Activated T-helper 2 cell treated with anti-CD3 and anti-CD28 coated beads, Interferon-gamma antibody, Interleukin-2, Interleukin-4, amounts not matched to agents 10 μg/mL and 5 μg/mL and 100 μg/mL, durations not matched to agents 14 hours and 24 hours and 36 hours (primary cell): ENCODE measurements at places on chromosomes 6 and 20. TPM values are rescaled to one million over a fixed set of nuclear protein-coding genes. Genes with fewer than 3 reads are reported as not detected.

GRCh38 chr6:15658181-15658744 is 4.6 kb downstream of the DTNBP1 start:
- H3K27ac ChIP-seq, result no peak overlapping the region
- no peak overlapping the region for H3K4me3 ChIP-seq
- no peak for DNase-seq
- H3K4me1 ChIP-seq, result peaks cover 33% of the 10 kb centered on the region
- H3K27me3 ChIP-seq, result no peaks in the 10 kb centered on the region

The GRIK2 gene
- not detected in 2 replicates for total RNA-seq

The MCHR2 gene
- not detected in 2 replicates for total RNA-seq

DNA sequence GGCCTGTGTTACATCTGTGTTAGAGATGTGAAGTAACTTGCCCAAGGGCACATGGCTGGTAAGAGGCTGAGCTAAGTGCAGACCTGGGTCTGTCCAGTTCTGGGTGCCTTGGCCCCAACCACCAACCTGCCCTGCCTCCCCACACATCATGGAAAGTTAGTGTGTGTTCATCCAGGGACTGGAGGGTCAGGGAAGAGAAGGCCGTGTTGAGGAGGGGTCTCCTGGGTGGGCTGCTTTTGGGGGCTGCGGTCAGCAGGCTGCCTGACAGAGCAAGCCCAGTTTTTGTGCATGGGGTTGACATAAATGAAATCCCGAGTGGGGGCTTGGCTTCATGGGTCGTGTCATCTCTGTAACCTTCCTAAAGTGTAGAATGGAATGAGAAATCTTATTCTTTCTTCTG is 10.9 kb downstream of the PYGB start:
- H3K4me1 ChIP-seq, result peaks cover 8% of the 10 kb centered on the region
- H3K36me3 ChIP-seq, result peaks cover 46% of the 10 kb centered on the region
- H3K27me3 ChIP-seq, result no peaks in the 10 kb centered on the region
- no peak for DNase-seq
- no peak overlapping the region for H3K27ac ChIP-seq

The TRIM40 gene
- not detected in 2 replicates for total RNA-seq

DNA sequence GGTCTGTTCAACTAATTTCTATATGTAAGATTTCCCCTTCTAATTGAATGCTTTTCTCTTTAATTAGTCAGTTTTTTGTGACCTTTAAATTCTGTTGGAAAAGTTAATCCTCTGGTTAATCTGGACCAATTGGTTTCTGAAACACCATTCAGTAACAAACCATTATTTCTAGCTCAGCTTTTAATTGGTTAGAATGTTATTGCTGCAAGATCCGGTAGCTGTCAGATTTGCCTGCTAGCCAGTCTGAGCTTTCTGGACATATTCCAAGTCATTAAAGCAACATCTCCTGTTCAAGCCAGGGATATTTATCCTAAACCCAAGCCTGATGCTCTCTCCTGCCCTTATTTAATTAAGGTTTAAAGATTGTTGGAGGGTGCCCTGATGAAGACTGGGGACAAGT is 55.1 kb upstream of the FBXL4 start:
- H3K27me3 ChIP-seq, result peaks cover 2% of the 10 kb centered on the region
- H3K4me3 ChIP-seq, result no peak overlapping the region
- DNase-seq, result no peak
- H3K27ac ChIP-seq, result no peak overlapping the region
- no peaks in the 10 kb centered on the region for H3K36me3 ChIP-seq
- no peaks in the 10 kb centered on the region for H3K4me1 ChIP-seq

GRCh38 chr20:59030911-59031563 is 1.1 kb downstream of the ATP5F1E start:
- H3K4me3 ChIP-seq, result peak overlapping the region; percentile 93
- peaks cover 60% of the 10 kb centered on the region for H3K4me1 ChIP-seq
- H3K36me3 ChIP-seq, result peaks cover 86% of the 10 kb centered on the region
- no peak for DNase-seq
- no peaks in the 10 kb centered on the region for H3K27me3 ChIP-seq

- H3K27me3 ChIP-seq, result no peaks in the 10 kb centered on the region
- DNase-seq, result no peak
- no peaks in the 10 kb centered on the region for H3K36me3 ChIP-seq
- H3K27ac ChIP-seq, result no peak overlapping the region
- H3K4me3 ChIP-seq, result no peak overlapping the region
These were observed 88.9 kb downstream of the SLC16A10 start for GRCh38 chr6:111176038-111176759.

GRCh38 chr6:135362124-135362523 is 135.4 kb downstream of the AHI1 start:
- no peak overlapping the region for H3K27ac ChIP-seq
- H3K27me3 ChIP-seq, result no peaks in the 10 kb centered on the region
- H3K4me3 ChIP-seq, result no peak overlapping the region
- H3K36me3 ChIP-seq, result peaks cover 55% of the 10 kb centered on the region
- H3K4me1 ChIP-seq, result peaks cover 21% of the 10 kb centered on the region

The OR2H1 gene
- total RNA-seq, result not detected in 2 replicates

The INSM1 gene
- total RNA-seq, result 31.5 and 32.1 TPM in 2 replicates

The RALGAPB gene
- total RNA-seq, result 30.0 and 33.1 TPM in 2 replicates

DNA sequence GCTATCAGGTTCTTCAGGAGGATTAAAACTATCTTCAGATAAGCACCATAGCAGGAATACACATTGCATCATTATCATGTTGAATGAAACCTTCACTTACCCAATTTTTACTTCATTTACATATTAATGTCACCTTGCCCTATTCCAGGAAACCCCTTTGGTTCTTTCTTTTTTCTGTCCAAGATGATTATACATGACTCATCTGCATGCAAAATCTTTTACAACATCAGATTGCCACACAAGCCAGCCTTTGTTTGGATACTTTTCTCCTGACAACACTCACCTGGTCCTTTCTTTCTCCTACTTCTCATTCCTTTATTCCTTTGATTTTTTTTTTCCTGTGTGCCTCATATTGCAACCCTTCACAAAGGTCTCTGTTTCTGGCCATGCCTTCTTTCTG is 200.5 kb upstream of the POU3F2 start:
- no peak overlapping the region for H3K4me3 ChIP-seq
- DNase-seq, result no peak
- no peak overlapping the region for H3K27ac ChIP-seq
- H3K27me3 ChIP-seq, result no peaks in the 10 kb centered on the region
- H3K36me3 ChIP-seq, result no peaks in the 10 kb centered on the region
- no peaks in the 10 kb centered on the region for H3K4me1 ChIP-seq

DNA sequence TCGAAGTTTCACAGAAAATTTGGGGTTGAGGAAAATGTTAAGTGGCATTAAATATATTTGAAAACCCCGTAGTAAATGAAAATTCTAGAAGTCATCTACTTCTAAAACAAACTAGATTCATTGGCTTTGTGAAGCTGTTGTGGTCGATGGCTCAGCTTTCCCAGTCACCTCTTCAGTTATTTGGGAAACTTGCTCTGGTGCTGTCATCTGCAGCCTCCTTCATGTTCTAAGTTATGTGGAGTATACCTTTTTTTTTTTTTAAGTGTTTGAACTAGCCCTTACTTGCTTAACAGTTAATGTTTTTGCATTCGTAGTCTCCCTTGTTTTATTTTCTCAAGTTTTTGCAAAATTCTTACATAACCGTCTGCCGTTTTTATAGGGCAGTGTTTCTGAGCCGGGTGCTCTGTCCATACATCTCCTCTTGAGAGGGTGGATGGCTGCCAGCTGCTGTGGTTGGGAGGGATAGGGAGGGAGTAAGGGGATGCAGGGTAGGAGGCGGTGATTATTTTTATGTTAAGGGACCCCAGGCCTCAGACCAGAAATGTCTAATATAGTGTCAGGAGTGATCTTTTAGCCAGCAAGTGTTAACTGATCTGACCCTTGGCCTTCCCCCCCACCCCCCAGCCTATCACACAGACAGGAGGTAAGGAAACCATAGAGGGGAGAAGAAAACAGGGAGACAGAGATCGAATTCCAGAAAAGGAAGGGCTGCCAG is 7.1 kb downstream of the RREB1 start:
- H3K4me3 ChIP-seq, result no peak overlapping the region
- peaks cover 63% of the 10 kb centered on the region for H3K4me1 ChIP-seq
- peaks cover 28% of the 10 kb centered on the region for H3K36me3 ChIP-seq
- no peaks in the 10 kb centered on the region for H3K27me3 ChIP-seq
- H3K27ac ChIP-seq, result no peak overlapping the region
- DNase-seq, result no peak

- H3K4me1 ChIP-seq, result peaks cover 44% of the 10 kb centered on the region
- no peak overlapping the region for H3K4me3 ChIP-seq
- H3K27ac ChIP-seq, result no peak overlapping the region
These were observed 3.5 kb downstream of the TBPL1 start for GRCh38 chr6:133956416-133957049.

- no peak overlapping the region for H3K4me3 ChIP-seq
- DNase-seq, result no peak
- H3K36me3 ChIP-seq, result no peaks in the 10 kb centered on the region
- no peak overlapping the region for H3K27ac ChIP-seq
- no peaks in the 10 kb centered on the region for H3K4me1 ChIP-seq
These were observed 27.8 kb upstream of the SCUBE3 start for GRCh38 chr6:35185971-35186370.

GRCh38 chr20:58719258-58719657 is 26.7 kb downstream of the NPEPL1 start:
- H3K36me3 ChIP-seq, result no peaks in the 10 kb centered on the region
- H3K4me3 ChIP-seq, result no peak overlapping the region
- H3K4me1 ChIP-seq, result no peaks in the 10 kb centered on the region
- no peak overlapping the region for H3K27ac ChIP-seq
- DNase-seq, result peak; percentile 1

DNA sequence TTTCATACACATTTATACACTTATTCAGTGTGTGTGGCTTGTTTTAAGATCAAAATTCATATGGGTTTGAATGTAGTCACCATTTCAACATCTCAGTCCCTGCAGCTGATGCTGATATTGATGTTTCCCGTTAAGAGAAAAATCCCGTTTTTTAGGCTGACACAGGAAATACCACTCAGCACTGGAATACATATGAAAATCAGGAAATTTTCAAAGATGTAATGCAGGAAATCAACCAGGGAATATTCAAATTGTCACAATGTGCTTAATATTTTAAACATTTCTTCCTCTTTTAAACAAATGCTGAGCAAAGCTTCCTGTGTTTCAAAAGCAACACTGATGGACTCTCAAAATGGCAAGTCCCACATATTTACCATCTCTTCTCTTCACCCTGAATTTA is 94.5 kb upstream of the MARCKS start:
- H3K27ac ChIP-seq, result no peak overlapping the region
- H3K4me3 ChIP-seq, result no peak overlapping the region
- no peaks in the 10 kb centered on the region for H3K36me3 ChIP-seq
- no peak for DNase-seq

DNA sequence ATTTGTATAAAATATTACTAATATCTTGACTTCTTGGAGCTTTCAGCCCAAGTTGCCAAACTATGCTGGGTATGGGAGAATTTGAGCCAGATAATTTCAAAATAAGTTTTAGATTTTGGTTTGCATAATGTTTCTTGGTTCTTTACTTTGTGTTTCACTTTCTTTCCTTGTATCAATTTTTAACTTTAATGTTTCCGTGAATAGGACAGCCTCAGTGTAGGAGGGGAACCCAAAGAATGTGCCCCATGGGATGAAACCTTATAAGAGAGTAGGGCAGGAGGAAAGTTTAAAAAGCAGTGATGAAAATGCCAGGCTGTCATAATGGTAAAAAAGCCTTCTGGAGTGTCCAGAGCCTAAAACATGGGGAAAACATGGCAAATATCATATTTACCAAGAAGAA is 252.4 kb upstream of the IRAK1BP1 start:
- no peak for DNase-seq
- no peaks in the 10 kb centered on the region for H3K27me3 ChIP-seq
- H3K27ac ChIP-seq, result no peak overlapping the region
- H3K4me1 ChIP-seq, result peaks cover 3% of the 10 kb centered on the region
- no peak overlapping the region for H3K4me3 ChIP-seq
- no peaks in the 10 kb centered on the region for H3K36me3 ChIP-seq

DNA sequence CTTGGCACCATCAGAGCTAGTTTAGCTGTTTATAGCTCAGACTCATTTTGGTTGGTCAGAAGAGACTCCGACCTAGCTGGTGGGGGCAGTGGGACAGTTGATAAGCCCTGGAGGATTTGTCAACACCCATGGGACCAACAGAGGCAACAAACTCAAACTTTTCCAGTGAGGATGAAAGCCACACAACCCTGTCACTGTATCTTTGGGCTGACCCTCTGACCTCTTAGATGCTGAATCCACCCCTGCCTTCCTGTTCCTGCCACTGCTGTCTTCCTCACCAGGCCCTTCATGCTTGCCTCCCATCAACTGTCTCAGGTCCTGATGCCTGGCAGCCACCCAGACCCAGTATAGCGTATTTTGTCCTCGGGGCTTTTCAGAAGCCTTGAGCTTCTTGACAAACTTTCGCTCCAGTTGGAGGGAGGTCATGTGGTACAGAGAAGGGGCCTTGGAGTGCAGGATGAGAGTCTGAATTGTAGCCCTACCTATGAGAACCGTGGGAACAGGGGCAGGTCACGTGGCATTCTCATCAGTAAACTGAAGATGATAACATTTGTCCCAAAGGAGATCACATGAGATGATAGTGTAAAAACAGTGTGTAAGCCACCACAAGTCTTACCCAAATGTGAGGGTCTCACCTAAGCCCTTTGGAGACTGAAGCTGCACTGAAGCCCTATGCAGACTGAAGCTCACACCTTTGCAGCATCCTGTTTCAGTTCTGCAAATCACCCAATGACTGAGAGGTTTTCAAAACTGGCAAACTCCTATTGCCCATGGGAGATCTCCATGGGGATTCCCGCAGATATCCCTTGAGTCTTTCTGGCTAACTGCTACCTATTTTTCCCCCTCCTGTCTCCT is 72.0 kb upstream of the F13A1 start:
- DNase-seq, result no peak
- H3K27me3 ChIP-seq, result peaks cover 1% of the 10 kb centered on the region
- no peaks in the 10 kb centered on the region for H3K36me3 ChIP-seq
- no peaks in the 10 kb centered on the region for H3K4me1 ChIP-seq
- H3K27ac ChIP-seq, result no peak overlapping the region

The CENPB gene
- 66.1 and 68.9 TPM in 2 replicates for total RNA-seq

The IL17A gene
- 0.18 TPM in 1 of 2 replicates, not detected in the other for total RNA-seq

GRCh38 chr6:53752856-53753255 is 41.9 kb upstream of the LRRC1 start:
- H3K36me3 ChIP-seq, result no peaks in the 10 kb centered on the region
- H3K4me1 ChIP-seq, result no peaks in the 10 kb centered on the region
- no peak for DNase-seq
- H3K4me3 ChIP-seq, result no peak overlapping the region
- no peak overlapping the region for H3K27ac ChIP-seq

DNA sequence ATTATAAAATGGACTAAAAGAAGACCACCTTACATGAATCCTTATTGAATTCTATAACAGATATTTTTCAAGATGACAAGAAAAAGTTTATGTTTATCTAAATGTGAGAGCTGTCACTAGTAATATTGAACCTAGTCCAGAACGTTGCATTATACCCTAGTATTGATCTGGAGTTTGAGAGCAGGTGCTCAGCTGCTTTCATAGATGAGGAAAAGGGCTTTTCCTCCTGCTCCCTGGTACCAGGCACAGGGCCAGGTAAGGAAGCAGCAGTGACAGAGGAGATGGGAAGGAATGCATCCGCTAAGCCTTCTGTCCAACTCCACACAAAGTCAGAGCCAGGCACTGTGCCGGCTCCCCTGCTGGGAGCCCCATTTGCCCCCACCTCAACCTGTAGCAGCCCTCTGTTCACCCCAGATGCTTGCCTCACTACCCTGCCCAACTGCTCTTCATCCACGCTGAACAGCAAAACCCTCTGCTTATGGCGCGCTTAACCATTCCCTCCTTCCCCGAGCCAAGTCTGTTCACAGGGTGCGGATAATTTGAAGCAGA is 393.1 kb downstream of the FRK start:
- H3K4me3 ChIP-seq, result no peak overlapping the region
- no peaks in the 10 kb centered on the region for H3K36me3 ChIP-seq
- no peaks in the 10 kb centered on the region for H3K27me3 ChIP-seq
- H3K4me1 ChIP-seq, result no peaks in the 10 kb centered on the region
- no peak for DNase-seq
- no peak overlapping the region for H3K27ac ChIP-seq

- DNase-seq, result no peak
- H3K27me3 ChIP-seq, result peaks cover 13% of the 10 kb centered on the region
- H3K4me1 ChIP-seq, result peaks cover 12% of the 10 kb centered on the region
- no peak overlapping the region for H3K4me3 ChIP-seq
These were observed 141.0 kb downstream of the OR2B2 start for GRCh38 chr6:27771235-27771634.
